ENCODE measurements at places on chromosomes 1 and 21.
A peak's percentile ranks its signal among the peaks of the same experiment; 100 is the strongest.

GRCh38 chr1:105437847-105438246 lies 1618.6 kb upstream of the PRMT6 start:
- DNase-seq = no peak

DNA sequence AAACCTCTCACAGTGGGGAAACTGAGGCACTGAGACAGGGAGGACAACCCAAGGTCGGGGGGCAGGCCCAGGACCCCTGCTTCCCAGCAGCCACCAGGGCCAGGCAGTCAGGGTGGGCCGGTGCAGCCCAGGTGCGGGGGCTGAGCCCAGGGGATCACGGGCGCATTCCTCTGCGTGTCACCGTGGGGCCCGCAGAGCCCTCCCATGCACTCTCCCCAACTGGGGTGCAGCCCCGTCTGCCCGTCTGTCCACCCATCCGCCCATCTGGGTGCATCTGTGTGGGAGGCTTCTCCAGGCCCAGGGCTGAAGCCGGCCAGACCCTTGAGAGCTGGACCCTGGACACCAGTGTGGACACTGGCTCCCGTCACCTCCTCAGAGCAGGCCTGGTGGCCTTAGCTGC lies 2.9 kb upstream of the PLCH2 start:
- no peak for DNase-seq

DNA sequence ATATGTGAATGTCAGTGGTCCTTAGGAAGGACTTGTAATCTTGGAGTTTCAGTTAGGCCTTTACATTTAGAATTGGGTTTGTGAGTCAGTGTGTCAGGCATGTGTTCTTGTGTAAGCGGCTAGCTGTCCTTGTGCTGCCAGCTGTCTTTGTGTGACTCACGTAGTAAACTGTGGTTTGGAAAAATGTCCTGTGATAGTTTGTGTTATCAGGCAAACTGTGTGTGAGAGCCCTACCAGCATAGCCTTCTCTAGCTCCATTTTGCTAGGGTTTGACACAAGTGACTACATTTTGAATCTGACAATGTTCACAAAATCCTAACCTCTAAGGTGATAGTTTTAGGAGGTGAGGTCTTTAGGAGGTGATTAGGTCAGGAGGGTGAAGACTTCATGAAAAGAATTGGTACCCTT lies 6.9 kb upstream of the SLC35D1 start:
- no peak for DNase-seq

DNA sequence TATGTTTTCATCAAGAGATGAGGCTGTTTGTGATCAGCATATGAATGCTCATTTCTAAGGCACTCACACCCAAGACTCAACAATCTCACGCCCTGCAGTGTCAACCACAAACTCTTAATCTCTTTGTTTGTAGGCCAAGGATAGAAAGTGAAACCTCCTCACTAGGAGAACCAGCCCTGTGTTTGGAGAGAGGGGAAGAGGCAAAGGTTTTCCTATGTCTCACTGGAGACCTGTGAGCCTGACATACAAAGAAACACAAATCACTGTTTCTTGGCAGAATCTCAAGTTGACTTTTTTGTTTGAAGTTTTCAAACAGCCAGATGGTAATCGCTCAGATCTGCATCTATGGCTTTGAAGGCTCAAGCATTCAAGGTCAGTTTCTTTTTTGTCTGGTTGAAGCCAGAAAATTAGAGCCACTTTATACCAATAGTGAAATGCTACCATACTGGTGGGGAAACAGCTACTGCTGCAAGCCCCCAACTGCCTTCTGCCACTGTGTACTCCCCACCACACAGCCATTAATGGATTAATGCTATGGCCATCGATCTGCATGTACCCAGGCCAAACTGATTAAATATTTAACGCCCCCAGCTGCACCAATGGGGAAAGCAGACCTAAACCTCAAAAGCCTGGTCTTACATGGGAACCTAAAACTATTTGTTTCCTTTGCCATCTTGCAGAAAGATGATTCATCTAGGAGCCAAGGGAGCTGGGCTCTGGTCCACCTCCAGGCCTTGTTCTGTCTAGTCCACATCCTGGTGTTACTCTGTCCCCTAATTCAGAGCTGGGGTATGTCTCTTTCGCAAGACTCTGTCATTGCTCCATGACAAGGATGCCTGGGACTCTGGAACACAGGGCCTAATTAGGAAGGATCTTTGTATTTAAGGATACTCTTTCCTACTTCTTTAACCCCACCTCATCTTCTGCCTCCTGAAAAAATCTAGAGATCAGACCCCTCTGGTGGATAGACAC lies 16.3 kb downstream of the PDZK1 start:
- no peak for DNase-seq

DNA sequence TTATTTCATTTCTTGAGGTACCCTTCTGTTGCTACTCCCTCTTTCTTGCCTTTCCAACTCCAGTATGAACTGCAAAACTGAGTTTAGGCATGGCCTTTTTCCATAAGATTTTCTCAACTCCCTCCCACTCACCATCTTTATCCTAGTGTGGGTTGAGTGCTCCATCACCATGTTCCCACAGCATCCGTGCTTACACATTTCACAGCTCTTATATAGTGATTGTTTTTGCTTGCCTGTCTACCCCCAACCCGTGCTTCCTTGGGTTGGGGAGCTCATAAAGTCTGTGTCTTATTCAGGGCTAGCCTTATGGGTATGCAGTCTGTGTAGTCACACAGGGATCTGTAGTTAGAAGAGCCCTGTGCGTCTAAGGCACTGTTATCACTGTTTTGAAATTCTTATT lies 68.2 kb upstream of the CCDC190 start:
- no peak for DNase-seq

GRCh38 chr1:233908092-233908491 lies 3.6 kb downstream of the SLC35F3 start:
- DNase-seq = no peak

GRCh38 chr1:46467183-46467504 lies 22.5 kb upstream of the DMBX1 start:
- DNase-seq = no peak

GRCh38 chr21:44615911-44616590 lies 4.2 kb downstream of the KRTAP10-8 start:
- DNase-seq = no peak

DNA sequence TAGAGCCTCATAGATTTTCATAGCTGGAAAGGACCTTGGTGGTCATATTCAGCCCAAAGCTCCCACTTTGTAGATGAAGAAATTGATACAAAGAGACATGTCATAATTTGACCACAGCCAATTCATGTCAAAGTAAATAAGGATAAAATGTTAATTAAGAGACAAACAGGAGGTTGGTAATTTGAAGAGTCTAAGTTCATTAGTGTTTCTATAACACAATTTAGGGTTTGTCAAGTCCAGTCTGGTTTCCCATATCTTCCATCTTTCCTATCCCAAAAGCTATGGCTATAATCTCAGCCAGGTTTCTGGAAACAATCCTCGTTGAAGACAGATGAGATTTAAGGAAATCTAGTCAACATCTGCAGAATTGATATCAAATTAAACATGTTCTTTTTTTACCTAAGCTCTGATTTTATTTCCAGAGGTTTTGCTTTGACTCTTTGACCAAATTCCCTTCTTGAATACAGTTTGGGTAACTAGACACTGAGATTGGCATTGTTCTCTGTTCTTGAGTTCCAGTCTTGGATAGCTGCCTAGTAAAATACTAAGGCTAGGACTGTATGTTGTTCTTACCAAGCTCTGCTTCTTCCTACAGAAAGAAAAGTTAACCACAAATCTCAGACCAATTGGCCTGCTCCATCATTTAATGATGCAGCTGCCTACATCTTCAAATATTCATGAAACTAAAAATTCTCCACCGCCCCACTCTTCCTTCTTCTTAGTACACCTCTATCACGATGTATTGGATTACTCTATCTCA lies 62.0 kb downstream of the SLC44A5 start:
- DNase-seq = no peak

GRCh38 chr1:157156058-157156541 lies 17.9 kb upstream of the ETV3 start:
- peak; percentile 71 for DNase-seq

GRCh38 chr1:39003794-39004193 lies 12.7 kb downstream of the AKIRIN1 start:
- DNase-seq = no peak

GRCh38 chr21:14968029-14968428 lies 96.8 kb downstream of the NRIP1 start:
- no peak for DNase-seq

GRCh38 chr21:38952890-38953289 lies 147.2 kb downstream of the ETS2 start:
- DNase-seq = no peak

DNA sequence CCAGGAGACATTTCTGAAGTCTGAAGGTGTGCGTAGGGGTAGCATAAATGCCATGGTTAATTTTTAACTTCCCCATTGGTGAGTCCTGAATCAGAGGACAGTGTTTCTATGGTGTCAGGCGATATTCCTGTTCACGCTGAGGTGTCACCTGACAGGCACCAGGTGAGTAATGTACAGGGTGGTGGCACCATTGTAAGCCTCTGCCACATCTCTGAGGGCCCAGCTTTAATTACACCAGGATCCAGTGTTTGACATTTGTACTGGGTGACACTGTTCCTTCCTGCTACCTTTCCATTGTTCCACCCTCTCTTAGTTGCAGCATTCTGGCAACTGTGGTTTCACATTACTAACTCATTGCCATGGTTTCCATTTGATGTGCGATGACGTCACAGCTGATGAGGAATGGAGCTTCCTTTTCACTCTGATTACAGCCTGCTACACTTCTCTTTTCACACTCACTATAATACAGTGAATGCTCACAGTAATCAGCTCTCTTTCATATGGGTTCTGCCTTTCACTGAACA lies 40.6 kb upstream of the MARK1 start:
- no peak for DNase-seq

DNA sequence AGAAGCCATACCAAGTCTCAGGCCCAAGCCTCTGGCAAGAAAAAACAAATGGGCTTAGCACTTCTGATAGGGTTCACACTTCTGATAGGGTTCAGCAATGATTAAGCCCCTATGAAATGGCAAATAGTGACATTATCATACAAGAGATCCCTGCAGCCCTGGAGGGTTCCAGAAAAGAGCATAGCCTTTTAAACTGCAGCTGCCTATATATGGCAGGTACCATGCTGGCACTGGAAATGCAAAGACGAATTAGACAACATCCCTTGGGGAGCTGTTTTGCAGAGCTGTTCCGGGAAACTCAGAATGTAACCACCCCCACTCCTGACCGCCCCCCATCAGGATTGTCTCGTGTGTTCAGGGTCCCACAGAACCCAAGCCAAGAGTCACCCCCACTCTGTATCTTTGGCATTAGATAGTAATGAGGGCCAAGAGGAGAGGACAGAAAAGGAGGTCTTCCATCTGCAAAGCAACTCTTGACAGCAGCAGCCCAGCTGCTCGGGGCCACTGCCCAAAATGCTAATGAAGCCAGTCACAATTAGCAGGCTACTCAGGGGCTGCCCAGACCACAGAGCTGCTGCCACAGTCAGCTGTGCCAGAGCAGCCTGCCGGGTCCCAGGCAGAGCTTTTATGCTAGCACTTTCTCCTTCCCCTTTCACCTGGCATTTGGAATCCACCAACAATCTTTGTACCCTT lies 50.9 kb downstream of the ITPKB start:
- peak; percentile 60 for DNase-seq

DNA sequence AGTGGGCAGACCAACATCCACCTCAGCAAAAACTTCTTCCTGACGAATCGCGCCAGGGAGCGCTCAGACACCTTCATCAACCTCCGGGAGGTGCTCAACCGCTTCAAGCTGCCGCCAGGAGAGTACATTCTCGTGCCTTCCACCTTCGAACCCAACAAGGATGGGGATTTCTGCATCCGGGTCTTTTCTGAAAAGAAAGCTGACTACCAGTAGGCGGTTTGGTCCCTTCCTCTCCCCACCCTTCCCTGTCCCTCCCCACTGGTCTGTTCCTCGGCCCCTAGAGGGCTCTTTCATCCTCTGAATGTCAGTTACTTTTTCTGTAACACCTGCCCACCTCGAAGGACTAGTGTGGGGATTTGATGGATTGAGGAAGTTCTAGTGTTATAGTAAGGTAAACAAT lies 46.9 kb downstream of the CAPN2 start:
- no peak for DNase-seq

DNA sequence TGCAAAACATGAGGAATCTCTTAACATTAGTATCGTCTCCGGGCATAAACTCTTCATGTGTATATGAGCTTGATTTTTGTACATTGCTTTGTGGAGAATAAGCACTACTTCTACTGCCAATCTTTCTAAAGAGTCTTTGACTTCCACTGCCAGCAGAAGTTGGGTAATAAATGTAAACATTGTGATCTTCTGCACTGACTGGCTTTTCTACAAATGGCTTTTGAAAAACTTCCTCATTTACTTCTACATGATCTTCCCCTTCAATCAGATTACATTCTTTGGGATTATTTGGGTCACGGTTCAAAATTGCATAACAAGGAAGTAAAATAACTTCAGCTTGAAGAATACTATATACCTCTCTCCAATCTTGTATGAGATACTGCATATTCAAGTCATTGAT lies 30.4 kb upstream of the SLC44A5 start:
- DNase-seq = no peak

DNA sequence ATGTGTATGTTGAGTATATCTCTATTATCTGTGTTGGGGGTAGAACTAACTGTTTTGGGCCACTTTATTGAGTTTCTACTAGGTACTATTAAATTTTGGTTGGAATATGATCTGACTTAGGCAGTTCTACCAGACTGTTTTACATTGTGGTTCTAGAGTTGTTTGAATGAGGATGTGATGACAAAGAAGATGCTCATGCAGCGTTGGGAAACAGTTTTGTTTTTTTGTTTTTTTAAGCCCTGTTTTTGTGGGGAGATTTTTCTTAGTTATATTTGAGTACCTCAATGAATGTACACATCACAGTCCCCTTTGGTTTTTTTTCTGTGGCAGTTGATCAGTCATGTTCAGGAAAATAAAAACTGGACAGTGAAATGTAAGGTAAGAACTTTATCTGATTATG lies 40.1 kb downstream of the TMED5 start:
- no peak for DNase-seq

- DNase-seq = no peak
These were observed 42.2 kb upstream of the TNFSF4 start for GRCh38 chr1:173249349-173249748.

DNA sequence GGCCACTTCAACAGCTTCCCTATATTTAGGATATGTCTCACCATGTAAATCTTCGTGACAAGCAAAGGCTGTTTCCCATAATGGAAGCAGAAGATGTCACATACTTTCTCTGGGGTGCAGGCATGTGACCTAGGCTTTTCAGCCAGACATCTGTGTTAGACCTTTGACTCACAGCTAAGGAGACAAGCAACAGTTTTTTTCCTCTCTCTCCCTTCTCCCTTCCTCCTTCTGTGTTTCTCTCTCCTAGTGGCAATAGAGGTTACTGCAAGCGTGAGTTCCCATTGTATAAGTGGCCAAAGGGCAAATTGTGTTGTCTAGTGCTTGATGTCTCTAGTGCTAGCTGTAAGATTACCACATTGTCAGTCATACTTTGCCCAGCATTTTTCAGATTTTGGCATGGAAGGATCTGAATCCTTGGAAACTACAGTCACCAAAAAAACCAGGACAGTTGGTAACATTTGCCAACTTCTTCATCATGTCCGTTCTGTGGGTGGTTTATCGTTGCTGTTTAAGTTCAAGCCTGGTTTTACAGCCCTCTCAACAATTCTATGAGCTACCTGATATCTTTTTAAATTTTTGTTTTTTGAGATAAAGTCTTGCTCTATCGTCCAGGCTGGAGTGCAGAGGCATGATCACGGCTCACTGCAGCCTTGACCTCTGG lies 44.4 kb upstream of the RABGAP1L start:
- peak; percentile 42 for DNase-seq

- DNase-seq = no peak
These were observed 228.5 kb downstream of the CACNA1E start for GRCh38 chr1:181711820-181712219.

All from germinal center (tissue), 1 donor.